ENCODE measurements at places on chromosomes 4 and X. TPM values are rescaled to one million over a fixed set of nuclear protein-coding genes. Genes with fewer than 3 reads are reported as not detected.

The P2RY4 gene
- 0.05 TPM for polyA plus RNA-seq

The MEPE gene
- polyA plus RNA-seq = not detected

The HTN3 gene
- not detected for polyA plus RNA-seq

The SSX4 gene
- polyA plus RNA-seq = not detected

The ARHGAP10 gene
- polyA plus RNA-seq = 12.0 TPM

The TRIM2 gene
- polyA plus RNA-seq = 16.4 TPM

The VEGFC gene
- 81.9 TPM for polyA plus RNA-seq

The CT45A2 gene
- not detected for polyA plus RNA-seq

The HSFX4 gene
- polyA plus RNA-seq = not detected

The APBB2 gene
- polyA plus RNA-seq = 56.6 TPM

The HEPH gene
- polyA plus RNA-seq = 8.6 TPM

The OPHN1 gene
- 1.7 TPM for polyA plus RNA-seq

The CENPVL1 gene
- polyA plus RNA-seq = 0.03 TPM

The CT83 gene
- not detected for polyA plus RNA-seq

The PHOX2B gene
- 2.2 TPM for polyA plus RNA-seq

The HHIP gene
- 1.8 TPM for polyA plus RNA-seq

The MAGEB18 gene
- not detected for polyA plus RNA-seq

The DACH2 gene
- polyA plus RNA-seq = not detected

The AP1S2 gene
- polyA plus RNA-seq = 21.2 TPM

The COX7B2 gene
- not detected for polyA plus RNA-seq

The CLNK gene
- not detected for polyA plus RNA-seq

The ENPP6 gene
- polyA plus RNA-seq = not detected

The STOX2 gene
- 0.49 TPM for polyA plus RNA-seq

The TEX11 gene
- polyA plus RNA-seq = not detected

The TMEM187 gene
- polyA plus RNA-seq = 9.4 TPM

The MAGEB6 gene
- polyA plus RNA-seq = 1.1 TPM

The UCHL1 gene
- 1,518 TPM for polyA plus RNA-seq

The XG gene
- 0.76 TPM for polyA plus RNA-seq

The TMEM47 gene
- polyA plus RNA-seq = 0.02 TPM

The OGT gene
- polyA plus RNA-seq = 77.0 TPM

The ARAP2 gene
- not detected for polyA plus RNA-seq

The AADAT gene
- 17.5 TPM for polyA plus RNA-seq

The GCNA gene
- 1.8 TPM for polyA plus RNA-seq

The TXK gene
- 0.61 TPM for polyA plus RNA-seq

The CYTL1 gene
- polyA plus RNA-seq = 3.0 TPM

The LIMCH1 gene
- polyA plus RNA-seq = 1.2 TPM

The RAB33A gene
- polyA plus RNA-seq = 2.0 TPM

The CRMP1 gene
- polyA plus RNA-seq = 7.8 TPM

The FAM9C gene
- polyA plus RNA-seq = 2.6 TPM

The DCAF4L1 gene
- 0.05 TPM for polyA plus RNA-seq

The SOWAHB gene
- 0.05 TPM for polyA plus RNA-seq

The FGF13 gene
- polyA plus RNA-seq = 0.12 TPM

The TBC1D8B gene
- 0.08 TPM for polyA plus RNA-seq

The RRH gene
- 0.05 TPM for polyA plus RNA-seq

The IGFBP7 gene
- polyA plus RNA-seq = 0.38 TPM

The ETDA gene
- polyA plus RNA-seq = not detected

The JCHAIN gene
- polyA plus RNA-seq = 1.1 TPM

The WDR17 gene
- polyA plus RNA-seq = 1.1 TPM

The FDCSP gene
- not detected for polyA plus RNA-seq
